Activated CD8-positive, alpha-beta memory T cell treated with anti-CD3 and anti-CD28 coated beads for 4 hours (primary cell): ENCODE measurements at places on chromosomes 3 and 15.

DNA sequence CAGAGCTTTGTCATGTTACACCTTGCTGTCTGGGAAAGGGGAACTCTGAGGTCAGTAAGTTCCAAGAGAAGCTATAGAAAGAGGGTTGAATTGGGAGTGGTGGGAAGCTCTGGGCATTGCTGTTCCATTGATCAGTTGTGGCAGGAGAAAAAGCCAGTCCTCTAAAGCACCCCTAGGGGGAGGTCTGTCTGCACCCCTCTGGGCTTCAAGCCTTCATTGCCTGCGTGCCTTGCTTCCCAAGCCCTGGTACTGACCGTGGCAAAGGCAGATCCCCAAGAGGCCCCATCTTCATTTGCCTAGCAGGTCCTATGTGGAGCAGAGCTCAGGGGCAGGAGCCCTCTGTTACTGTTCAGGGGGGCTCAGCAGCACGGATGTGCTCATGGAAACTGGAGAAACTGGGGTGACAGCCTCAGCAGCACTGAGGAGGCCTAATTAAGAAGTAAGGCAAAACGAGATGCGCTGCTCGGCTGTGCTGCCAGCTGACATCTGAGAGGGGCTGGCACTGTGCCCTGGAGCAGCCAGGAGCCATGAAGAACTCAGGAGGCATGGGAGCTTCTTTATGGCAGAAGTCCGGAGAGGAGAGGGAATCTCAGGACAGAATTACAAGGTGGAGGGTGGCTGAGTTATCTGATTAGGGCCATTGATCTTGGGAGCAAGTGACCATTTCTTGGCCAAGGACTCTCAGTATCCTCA is 270.9 kb downstream of the RPLP1 start:
- DNase-seq = no peak

GRCh38 chr3:113963879-113964278 is 16.1 kb downstream of the ZDHHC23 start:
- no peak for DNase-seq

- no peak for DNase-seq
Measured at GRCh38 chr15:73624530-73624929, 8.7 kb downstream of the NPTN start.

GRCh38 chr15:87597346-87598052 is 659.0 kb downstream of the NTRK3 start:
- DNase-seq = no peak

- DNase-seq = no peak
Measured at GRCh38 chr3:166351461-166351860, 514.2 kb upstream of the BCHE start.

- DNase-seq = no peak
Measured at GRCh38 chr3:44184319-44184953, 57.2 kb upstream of the TOPAZ1 start.

GRCh38 chr3:84772841-84773240 is 185.9 kb upstream of the CADM2 start:
- DNase-seq = no peak

DNA sequence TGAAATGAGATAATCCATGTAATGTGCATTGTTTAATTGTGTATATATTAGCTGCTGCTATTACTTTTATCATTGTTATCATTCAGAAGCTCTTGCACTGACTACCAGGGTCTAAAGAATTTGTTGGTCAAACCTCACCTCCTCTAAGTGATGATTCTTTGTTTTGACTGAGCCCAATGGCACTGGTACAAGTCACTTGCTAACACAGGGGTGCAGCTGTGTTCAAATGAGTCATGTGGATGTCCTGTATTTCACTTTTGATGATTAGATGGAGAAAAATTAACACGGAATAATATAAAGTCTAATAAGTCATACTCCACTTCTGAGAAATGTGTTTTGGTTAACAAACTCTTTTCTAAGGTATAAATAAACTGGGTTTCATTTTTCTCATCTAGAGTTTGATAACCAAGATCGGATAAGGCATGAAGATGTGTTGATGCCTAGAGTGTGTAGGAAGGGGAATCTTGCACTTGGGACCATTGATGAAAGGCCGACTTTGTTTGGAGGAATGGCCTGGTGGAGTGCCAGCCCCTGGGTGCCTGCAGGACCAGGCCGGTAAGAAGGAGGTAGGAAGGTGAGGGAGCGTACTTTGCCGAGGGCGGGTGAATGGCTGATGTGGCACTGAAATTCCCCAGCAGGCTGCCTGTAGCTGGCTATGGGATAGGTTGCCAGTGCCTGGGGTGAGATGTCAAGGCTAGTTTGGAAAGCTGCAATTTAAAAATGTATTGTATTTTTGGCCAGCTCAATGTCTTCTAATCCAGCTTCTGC is 244.7 kb upstream of the ZPLD1 start:
- no peak for DNase-seq

DNA sequence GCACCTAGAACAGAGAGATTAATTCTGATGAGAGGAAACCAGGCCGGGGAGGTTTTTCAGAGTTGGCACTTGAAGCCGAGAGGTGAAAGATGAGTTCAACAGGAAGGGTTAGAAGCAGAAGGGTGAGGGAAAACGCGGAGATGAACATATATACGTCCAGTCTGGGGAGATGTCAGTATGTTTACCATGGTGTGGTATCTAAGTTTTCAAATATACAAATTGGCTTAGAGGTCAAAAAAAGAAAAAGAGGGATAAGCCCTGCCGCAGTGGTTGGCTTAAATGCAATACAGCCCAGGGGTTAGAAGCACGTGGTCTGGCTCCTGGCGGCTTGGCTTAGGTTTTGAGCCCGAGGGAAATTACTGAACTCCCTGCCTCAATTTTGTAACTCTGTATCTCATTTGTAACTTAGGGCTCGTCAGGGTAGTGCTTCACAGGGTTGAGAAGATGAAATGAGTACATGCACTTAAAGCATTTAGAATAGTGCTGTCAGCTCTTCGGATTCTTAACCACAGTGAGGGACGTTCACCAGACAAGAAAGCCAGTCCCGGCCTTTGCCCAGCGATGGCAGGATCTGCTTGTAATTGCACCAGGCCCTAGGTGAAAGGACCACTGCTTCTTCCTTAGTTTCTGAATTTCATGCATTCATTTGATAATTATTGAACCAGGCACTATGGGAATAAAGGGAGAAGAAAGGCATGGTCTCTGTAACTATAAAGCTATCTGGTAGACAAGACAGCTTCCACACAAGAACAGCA is 6.4 kb downstream of the HES1 start:
- DNase-seq = no peak

- no peak for DNase-seq
Measured at GRCh38 chr3:5275529-5275928, 88.0 kb downstream of the EDEM1 start.

GRCh38 chr15:89904519-89904918 is 8.2 kb downstream of the ARPIN start:
- no peak for DNase-seq

GRCh38 chr3:37554364-37554763 is 307.3 kb upstream of the CTDSPL start:
- no peak for DNase-seq
